ENCODE measurements at places on chromosomes 5 and 9. TPM values are rescaled to one million over a fixed set of nuclear protein-coding genes. Genes with fewer than 3 reads are reported as not detected.
A peak's percentile ranks its signal among the peaks of the same experiment; 100 is the strongest.

- peak overlapping the region; percentile 90 for H3K4me3 ChIP-seq
- no peaks in the 10 kb centered on the region for H3K36me3 ChIP-seq
- no peak for DNase-seq
Observed at GRCh38 chr9:95005278-95006143, 279.0 kb downstream of the AOPEP start.

DNA sequence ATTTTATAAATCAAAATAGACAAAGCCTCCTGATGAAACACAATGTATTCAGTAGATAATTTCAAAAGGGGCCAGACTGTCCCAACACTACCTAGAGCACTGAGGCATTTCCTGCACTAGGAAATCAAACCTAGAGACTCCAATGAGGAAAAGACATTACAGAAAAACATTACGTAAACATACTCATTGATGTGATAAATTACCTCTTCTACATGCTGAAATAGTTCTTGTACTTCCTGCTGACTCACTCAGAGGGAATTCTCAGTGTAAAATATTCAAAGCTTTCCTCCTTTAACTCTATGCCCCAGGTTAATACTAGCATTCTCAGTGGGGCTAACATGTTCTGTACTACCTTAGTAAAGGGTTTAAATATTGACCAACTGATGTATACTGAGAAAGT is 178.0 kb downstream of the ESM1 start:
- no peaks in the 10 kb centered on the region for H3K36me3 ChIP-seq
- H3K4me1 ChIP-seq = no peaks in the 10 kb centered on the region
- H3K27ac ChIP-seq = no peak overlapping the region
- no peaks in the 10 kb centered on the region for H3K27me3 ChIP-seq

DNA sequence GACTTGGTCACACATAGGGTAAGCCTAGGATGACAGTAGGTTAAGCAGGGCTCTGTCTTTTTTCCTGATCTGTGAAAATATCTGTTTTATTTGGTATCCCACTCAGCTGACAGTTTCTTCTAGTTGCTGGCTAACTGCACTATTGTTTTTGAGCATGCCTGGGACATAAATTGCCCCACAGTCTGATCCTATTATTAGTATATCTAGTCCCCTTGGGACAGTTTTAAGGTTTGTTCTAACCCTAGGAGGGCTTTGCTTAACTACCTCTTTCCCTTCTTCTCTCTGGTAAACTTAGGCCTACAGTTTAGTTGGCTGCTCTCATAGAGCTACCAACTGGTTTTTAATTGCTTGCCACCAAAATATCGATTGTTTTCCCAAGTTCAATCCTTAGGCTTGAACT is 446.6 kb downstream of the ARHGEF28 start:
- H3K4me3 ChIP-seq = no peak overlapping the region
- no peaks in the 10 kb centered on the region for H3K36me3 ChIP-seq
- no peak overlapping the region for H3K27ac ChIP-seq
- DNase-seq = no peak
- no peaks in the 10 kb centered on the region for H3K4me1 ChIP-seq

CA9 gene
- 1.6 TPM for total RNA-seq

Measured in Peyer's patch (tissue), 4 donors.